ENCODE measurements at places on chromosomes 6 and 20.

- DNase-seq: no peak
Observed at GRCh38 chr20:57464642-57465211, 60.2 kb downstream of the CTCFL start.

- DNase-seq: no peak
Observed at GRCh38 chr6:6686176-6686575, 97.7 kb downstream of the LY86 start.

DNA sequence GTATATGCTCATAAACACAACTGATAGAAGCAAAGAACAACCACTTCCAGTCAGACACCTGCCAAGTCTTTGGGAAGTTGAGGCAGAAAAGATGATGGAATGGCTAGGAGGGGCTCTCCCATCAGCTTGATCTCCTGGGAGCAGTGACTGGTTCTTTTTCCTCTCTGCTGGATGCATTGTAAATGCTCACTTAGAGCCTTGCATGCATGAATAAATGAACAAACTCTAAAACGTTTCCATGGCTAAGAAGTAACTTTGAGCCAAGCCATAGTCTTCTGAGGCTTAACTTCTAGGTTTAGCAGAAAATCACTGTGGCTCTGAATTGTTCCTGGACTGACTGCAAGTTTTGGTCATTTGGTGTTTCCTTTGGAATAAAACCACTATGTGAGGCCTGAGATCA is 166.4 kb upstream of the CITED2 start:
- no peak for DNase-seq

GRCh38 chr6:157531169-157531985 is 150.4 kb downstream of the ZDHHC14 start:
- DNase-seq: no peak

- no peak for DNase-seq
Observed at GRCh38 chr6:137884149-137884909, 17.3 kb downstream of the TNFAIP3 start.

DNA sequence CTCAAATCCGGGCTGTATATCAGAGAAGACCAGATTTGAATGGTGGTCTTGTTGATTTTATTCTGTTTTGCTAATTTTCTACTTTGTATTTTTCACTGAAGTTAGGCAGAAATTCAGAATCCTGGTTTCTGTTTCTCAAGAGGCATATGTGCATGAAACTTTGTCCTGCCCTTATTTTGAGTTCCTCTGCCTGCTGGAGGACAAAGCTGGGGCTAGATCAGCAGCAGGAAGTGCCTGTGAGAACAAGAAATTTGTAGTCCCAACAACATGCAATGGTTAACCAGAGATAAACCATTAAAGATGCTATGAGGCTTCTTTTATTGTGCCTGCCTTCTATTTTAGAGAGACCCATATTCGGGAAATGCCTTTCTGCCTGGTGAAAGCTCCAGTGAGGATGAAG is 37.1 kb downstream of the BEND6 start:
- no peak for DNase-seq

DNA sequence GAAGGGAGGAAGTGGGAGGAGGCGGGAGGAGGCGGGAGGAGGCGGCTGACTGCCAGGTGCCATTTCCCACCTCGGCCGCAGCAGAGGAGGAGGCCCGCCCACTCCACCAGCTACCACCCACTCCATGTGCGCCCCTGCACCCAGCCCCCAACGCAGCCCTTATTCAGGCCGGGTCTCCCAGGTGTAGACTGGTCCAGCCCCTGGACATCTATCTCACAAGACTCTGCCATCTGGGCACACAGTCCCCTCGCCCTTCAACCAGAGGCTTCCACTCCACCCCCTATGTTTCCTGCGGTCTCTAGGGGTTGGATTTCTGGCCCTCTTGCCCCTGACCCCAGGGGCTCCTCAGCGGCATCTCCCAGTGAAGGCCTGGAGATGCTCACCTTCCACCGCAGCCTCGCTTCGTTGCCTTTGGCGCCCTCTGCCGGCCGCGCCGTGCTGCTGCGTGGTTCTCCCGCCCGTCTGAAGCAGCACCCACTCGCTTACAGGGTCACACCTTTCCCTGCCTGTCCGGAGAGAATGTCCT is 32.6 kb upstream of the FAM83D start:
- peak; percentile 56 for DNase-seq

- no peak for DNase-seq
Observed at GRCh38 chr6:150297327-150298029, 71.3 kb upstream of the IYD start.

GRCh38 chr20:309306-309840 is 12.0 kb downstream of the ZCCHC3 start:
- DNase-seq: no peak

DNA sequence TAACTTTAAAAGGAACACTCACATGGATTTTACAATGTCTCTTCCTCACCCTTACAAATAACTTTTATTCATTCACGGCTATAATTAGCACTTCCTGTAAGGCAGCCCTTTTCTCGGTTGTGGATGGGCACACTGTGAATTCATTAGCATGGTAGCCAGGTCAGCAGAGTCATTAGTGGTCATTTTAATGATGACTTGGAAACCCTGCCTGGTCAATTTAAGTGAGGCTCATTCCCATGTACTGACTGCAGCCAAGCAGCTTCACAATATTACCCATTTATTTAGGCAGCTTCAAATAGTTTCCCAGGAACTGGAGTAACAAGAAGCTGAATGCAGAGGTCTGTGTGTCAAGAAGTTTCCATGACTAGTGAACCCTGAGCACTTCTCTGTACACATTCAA is 248.8 kb downstream of the KHDC1L start:
- DNase-seq: no peak

DNA sequence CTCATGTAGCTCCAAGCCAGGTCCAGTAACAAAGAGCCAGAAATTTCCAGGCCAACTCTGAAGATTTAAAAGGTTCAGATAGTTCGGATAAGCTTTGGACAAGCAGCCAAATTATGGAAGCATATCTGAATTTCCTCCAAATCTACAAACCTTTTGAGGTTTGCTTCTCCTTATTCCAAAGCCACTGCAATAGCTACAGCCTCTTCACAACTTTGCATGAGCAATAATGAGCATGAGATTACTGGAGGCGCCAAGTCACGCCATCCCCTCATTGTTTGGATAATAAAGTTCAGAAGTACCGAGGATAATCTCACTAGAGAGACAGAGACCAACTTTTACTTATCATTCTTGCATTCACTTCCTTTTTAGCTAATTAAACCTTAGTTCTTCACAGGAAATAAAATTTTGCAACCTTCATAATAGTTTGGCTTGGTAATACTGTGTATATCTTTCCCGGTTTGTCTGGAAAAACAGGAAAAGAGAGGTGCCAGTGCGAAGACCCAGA is 329.6 kb upstream of the RSPO3 start:
- no peak for DNase-seq

DNA sequence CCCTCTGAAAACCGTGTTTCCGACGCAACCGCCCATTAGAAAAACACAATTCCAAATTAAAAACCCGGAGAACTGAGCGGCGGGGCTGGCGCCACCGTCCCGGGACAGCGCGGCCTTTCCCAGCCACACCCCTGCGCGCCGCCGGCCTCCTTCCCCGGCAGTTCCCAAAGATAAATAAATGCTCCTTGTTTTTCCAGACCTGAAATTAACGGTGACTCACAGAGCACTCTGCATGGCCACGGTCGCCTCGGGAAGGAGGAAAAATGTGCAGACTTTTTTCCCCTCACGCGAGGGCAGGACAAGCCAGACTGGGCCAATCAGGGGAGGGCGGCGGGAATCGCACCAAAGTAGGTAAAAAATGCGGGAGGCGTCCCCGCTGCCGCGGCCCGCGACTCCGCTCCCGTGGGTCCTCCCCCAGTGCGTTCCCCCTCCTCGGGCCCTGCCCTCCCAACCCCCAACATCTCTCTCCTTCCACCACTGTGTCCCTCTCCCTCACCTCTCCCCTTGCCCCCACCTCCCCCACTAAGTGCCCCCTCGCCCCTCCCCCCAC is 828 bp upstream of the DSTN start:
- no peak for DNase-seq

DNA sequence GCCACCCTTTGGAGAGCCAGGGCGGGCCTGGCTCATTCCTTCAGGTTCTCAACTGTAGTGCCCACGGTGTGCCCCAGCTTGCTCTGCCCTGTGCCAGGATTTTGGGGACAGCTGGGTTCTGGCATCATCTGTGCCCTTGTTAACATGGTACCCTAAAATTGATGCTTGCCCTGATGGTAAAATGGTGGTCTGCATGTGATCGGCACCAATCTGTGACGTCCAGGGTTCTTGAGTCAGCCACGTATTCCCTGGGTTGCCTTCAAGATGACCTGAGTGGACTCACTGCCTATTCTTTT is 31.2 kb upstream of the APCDD1L start:
- DNase-seq: no peak

DNA sequence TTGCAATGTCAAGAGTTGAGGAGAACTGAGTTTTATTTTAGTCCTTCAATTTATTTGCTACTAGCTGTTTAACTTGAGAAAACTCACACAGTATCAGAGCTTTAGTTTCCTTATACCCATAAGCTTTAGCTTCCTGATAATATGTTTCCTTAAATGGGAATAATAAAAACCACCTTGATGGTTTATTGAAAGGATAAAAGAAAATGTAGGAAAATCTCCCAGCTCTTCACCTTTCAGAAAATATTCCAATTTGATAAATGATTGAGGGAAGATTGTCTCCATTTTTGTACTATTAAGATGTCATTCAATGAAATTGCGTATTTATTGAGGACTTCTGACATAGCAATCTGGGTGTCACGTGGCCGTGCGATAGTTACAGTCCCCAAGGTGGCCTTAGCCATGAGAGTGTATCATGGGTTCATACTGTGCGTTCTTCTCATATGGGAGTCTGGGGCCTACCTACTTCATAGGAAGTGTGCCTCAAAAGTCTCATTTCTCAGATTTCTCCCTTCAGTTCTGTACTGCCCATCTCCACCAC is 296.3 kb upstream of the BMP2 start:
- DNase-seq: no peak

DNA sequence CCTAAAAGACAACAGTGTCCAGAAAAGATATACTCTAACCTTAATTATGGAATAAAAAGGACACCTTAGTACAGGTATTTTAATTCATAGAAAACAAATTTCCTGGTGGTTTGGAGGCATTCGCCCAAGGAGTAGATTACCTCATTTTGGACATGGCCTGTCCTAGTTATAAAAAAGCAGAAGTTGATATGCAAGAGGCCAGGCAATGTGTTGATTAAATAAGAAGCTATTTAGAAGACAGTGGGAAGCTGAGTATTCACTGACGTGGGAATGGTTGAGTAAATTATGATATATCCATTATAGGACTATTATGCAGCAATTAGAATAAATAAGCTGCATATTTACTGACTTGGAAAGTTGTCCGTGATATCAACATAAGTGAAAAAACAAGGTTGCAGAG is 314.9 kb downstream of the ALDH8A1 start:
- no peak for DNase-seq

DNA sequence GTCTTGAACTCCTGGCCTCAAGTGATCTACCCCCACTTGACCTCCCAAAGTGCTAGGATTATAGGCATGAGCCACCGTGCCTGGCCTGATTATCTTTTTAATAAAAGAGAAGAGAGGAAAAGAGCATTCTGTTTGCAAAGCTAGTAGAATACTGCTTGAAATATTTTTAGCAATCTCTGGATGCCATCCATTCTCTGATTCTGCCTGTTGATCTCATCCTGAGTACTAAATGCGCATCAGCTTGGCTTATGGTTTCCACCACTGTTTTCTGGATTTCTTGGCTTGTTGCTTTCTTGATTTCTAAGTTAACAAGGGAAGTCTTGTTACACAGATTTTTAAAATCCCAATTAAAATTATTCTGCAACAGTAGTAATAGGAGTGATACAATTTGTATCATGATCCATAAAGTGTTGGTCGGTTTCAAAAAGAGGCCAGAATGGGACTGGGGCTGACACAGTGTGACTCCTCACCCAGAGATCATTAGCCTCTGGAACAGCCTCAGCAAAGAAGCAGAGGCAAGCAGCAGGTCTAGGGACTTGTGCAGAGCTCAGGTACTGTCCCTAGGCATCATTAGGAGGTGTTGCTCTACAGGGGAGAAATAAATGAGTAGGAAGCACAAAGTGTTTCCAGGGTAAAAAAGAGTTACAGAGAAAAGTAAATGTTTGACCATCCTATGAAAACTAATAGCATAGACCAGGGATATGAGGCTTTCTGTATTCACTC is 17.8 kb upstream of the SLC16A10 start:
- no peak for DNase-seq

- DNase-seq: no peak
Observed at GRCh38 chr6:79391480-79391879, 145.8 kb downstream of the LCA5 start.

- no peak for DNase-seq
Observed at GRCh38 chr6:154604119-154604518, 93.6 kb upstream of the CNKSR3 start.

DNA sequence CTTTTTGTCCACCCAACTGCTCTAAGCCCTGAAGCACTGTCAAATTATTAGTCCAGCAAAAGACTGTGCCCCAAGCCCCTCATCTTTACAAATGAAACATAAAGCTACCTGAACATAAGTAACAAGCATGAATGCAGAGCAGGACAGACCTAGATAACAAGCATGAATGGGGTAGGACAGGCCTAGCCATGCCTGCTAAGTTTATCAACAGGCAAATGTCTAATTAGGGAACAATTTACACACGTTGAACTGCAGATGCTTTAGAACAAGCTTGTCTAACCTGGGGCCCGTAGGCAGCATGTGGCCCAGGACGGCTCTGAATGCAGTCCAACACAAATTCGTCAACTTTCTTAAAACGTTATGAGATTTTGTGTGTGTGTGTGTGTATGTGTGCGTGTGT is 13.6 kb downstream of the FBXO30 start:
- no peak for DNase-seq

DNA sequence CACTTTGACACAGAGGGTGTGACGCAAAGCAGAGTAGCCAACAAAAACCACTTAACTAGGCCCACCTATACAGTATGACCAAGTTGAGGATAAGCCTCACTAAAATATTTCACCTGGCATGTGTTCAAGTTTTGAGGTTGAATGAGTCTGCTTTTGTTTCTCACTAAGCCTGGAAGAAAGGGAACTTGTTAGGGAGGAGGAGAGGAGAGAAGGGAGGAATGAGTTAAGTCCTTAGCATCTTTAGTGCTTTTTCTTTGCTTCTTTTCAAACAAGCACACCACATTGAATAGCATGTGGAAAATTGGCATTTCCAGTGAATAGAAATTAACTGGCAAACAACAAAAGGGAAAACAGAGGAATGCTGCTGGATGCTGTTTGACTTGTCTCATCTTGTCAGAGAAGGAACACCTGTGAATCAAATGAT is 461.9 kb downstream of the GJA1 start:
- DNase-seq: no peak

DNA sequence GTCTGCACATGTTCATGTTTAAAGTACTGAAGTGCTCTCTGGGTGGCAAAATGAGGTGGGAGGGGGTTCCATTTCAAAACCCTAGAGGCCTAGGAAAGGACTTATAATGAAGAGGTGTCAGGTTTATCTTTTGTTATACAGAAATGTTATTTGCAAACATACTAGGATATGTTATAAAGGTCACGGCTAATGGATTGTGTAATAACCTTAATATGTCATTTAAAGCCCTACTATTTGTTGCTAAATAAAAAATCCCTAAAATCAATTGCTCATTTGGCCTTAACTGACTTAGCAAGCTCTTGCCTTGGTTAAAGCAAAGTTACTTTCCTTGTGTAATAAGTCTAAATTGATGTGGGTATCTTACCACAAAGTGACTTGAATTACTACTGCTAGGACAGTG is 8.8 kb downstream of the NKX2-4 start:
- DNase-seq: no peak

Measured in cerebellar nuclear complex (tissue), 1 donor.